ENCODE measurements at places on chromosomes 6 and 20. TPM values are rescaled to one million over a fixed set of nuclear protein-coding genes. Genes with fewer than 3 reads are reported as not detected.

DNA sequence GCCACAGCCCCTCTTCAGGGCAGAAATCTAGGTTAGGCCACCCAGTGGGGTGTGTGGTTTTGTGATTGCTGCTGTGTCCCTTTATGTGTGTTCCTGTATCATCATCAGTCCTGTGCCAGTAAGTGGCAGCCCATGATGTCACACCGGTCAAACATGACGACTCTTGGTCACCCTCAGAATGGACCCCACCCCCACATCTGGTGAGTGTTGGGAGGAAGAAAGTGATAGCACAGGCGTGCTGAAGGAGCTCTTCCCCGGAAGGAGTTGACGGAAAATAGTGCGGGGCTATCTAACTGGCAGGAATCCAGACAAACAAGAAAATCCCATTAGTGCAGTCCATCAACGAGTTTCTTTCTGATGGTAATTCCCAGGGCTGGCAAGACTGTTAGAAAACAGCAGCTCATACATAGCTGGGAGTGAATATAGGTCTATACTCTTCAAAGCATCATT, 33.4 kb upstream of the IL17A start:
- peak; percentile 24 for DNase-seq

CGAS gene
- 1.2 TPM for polyA plus RNA-seq

SIRPB1 gene
- polyA plus RNA-seq: 2.5 TPM

GRCh38 chr20:11057624-11058023, 383.8 kb upstream of the JAG1 start:
- no peak for DNase-seq

- DNase-seq: peak; percentile 11
These were observed 16.1 kb downstream of the TP53INP2 start for GRCh38 chr20:34720266-34720665.

- DNase-seq: peak; percentile 42
These were observed 15.3 kb upstream of the SULF2 start for GRCh38 chr20:47800623-47801022.

DNA sequence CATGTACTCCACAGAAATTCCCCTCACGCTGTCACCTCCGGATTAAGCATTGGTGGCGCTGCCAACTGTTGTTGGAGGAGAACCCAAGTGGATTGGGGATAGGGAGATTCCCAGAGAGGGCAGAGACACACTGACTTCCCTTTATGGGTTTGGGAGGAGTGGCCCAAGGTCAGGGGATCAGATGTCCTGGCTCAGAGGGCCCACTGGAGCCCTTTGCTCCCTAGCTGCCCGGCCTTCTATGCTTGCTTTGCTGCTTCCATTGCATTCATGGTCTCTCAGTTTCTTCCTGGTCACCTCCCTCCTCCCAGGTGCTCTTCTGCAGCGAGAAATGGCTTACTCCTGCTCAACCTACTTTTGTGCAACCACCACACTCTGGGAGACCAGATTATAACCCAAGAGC, 14.3 kb downstream of the CUL9 start:
- no peak for DNase-seq

B3GALT4 gene
- polyA plus RNA-seq: 13.7 TPM

PRRT1 gene
- 48.8 TPM for polyA plus RNA-seq

DNA sequence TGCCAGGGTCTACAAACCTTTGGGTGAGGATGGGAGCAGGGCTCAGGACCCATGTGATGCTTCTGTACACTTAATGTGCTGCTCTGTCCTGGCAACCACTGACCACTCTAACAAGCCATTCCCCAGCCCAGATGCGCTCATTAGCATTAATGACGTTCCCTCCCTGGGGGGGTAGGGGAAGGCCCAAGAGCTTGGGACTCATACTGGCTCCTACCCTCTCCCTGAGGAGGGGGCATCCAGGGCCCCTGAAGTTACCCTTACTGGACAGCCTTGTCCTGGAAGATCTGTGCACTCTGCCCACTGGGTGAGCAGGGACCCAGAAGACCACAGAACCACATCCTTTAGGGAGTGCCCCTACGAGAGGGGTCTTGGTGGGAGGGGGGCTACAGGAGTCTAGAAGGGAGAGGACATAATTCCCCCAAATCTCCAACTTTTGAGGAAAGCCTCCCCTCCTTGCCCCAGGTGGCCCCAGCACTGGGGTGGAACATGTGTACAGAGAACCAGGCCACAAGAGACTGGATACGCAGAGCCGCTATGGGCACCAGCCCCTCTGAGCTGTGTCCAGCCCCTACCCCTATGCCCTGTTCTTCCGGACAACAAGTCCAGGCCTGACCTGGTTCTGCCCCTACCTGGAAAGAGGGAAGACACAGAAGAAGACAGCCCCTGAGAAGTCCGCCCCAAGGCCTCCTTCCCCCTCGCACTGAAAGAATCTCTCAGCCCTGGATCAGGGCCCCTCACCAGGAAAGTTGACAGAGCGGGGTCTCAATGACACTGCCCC, 1.4 kb downstream of the TEAD3 start:
- no peak for DNase-seq

- DNase-seq: peak; percentile 17
These were observed 299.7 kb downstream of the PLCB1 start for GRCh38 chr20:8431538-8432434.

PGM3 gene
- polyA plus RNA-seq: 10.3 TPM

DNA sequence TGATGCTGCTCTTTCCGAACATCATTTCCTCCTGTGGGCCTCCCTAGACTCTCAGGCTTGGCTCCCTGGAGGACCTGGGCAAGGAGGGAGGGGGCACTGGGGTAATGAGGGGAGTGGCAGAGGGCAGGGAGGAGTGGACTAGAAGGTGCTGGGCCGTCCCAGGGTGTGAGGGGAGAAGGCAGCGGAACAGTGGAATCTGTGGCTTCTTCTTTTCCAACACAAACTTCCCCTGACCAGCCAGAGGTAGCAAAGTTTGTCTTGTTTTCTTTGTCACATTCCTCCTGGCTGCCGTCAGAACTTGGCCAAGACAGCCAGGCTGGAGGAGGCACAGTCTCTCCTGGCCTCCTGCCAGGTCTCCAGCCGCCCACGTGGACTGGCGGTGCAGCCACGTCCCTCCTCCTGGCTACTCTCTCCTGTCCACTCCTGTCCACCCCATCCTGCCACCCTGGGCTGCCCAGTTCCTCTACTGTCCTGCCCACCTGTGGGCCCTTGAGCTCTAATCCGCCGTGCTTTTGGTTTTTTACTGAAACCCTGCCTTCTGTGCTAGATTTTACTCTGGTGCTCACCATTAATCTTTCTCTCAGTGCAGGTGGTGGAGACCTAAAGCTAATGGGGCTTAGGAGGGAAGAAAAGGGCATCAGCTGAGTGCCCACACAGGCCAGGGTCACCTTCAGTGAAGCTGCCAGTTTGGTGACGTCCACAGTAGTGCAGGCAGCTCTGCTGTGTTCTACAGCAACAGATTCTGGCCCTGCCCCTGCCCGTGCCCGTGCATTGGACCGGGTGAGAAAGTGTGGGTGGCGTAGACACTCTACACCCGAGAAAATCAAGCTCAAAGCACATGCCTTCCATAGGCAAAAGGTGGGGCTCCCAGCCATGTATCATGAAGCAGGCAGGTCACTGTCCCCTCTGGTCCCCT, 2.8 kb upstream of the CDSN start:
- peak; percentile 54 for DNase-seq

DNA sequence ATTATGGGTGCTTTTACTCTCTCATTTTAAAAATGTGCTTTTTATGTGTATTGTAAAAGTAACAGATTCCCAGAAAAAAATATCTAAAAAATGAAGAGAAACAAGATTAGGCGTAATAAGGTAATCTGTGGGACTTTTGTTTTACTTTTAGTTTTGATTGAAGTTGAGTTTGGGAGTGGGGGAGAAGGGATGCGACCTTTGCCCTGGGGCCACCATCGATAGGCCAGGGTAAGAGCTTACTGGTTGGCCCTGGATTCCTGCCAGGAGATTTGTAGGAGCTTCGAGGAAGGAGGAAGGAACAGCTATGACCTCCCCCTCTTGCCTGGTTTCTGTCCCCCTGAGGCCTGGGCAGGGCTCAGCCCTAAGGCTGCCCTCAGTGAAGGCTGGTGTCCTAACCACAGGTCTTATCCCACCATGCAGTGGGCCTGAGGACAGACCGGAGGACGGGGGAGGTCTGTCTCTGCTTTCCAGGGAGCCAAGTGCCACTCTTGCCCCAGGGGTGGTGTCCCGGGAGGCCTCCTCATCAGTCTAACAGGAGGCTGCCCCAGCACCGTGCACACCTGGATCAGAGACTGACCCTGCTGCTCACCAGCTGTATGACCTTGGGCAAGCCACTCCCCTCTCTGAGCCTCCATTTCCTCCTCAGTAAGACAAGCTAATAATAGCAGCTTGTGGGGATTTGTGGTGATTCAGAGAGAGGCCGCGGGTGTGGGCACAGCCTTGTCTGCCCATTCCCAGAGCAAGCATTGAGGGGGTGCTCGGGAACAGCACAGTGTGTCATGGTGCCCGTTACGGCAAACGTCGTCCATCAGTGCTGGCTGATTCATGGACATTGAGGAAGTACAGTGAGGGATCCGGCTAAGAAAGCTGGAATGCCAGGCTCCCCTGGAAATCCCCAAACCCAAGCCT, 21.2 kb downstream of the TGM2 start:
- no peak for DNase-seq

DNA sequence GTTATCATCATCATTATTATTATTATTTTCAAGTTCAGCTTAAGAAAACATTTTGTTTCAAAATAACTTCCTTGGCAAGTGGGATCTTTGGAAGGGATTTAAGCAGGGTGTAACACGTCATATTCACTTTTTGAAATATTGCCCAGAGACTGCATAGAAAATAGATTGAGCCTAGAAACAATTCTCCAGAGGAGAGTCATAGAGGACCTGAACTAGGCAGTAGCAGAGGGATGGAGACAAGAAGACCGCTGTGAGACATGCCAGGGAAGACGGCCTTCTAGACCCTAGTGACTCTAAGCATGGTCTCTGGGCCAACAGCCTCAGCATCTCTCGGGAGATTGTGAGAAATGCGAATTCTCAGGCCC, 55.5 kb downstream of the EDN1 start:
- no peak for DNase-seq

GRCh38 chr6:128882560-128882959, 378 bp upstream of the LAMA2 start:
- DNase-seq: peak; percentile 1

DNA sequence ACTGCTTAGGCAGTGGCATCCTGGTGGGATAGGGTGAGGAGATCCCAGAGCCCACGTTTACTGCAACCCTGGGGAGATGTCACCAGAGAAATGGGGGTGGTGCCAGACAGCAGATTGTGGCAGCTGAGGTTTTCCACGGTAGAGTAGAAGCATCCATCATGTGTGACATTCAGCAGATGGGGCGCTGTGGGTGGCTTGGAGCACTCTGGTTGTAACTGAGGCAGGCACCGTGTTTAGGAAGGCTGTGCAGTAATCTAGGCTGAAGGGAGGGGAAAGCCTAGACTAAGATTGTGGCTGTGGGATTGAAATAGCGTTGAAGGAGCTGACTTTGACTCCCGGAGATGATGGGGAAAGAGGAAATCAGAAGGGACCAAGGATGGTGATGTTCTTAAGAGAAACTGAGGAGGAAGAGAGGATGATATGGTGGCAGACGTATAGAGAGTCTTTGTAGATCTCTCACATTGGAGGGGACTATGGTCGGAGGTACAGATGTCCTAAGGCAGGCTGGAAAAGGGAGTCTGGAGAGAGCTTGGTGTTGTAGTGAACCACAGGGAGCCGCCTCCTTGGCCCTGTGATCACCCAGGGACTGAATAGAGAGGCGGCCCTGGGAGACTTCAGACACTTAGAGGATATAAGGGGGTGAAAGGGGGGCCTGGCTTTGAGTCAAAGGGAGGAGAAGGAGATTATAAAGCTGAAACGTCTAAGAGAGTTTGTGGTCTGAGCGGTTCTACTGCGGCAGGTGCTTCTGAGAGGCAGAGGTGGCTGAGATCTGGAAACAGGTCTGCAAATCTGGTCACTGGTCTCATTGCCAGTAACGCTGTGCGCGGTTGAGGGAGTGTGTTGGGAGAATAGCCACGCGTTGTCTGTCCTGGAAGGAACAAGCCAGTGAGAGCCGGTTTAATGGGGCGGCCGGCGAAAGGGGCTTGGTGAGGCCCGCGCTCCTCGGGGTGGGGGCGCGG, 792 bp upstream of the MICA start:
- DNase-seq: peak; percentile 26

DNA sequence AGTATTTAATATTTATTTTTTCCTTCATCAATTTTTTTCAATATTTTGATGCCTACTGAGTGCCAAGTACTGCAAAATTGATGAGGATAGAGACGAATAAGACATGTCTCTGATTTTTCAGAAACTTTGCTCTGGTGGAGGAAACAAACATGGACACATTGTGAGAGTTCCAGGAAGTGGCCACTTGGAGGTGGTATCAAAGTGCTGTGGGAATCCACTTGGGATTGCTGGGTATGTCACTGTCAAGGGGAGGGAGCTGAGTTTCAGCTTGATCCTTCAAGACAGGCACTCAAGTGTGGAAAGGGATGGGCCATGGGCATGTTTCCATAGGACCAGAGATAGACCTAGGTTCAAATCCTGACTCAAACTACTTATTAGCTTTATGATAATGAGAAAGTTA, 24.5 kb upstream of the ABCC10 start:
- DNase-seq: no peak

- no peak for DNase-seq
These were observed 312.7 kb upstream of the TBX18 start for GRCh38 chr6:85077098-85077497.

DNA sequence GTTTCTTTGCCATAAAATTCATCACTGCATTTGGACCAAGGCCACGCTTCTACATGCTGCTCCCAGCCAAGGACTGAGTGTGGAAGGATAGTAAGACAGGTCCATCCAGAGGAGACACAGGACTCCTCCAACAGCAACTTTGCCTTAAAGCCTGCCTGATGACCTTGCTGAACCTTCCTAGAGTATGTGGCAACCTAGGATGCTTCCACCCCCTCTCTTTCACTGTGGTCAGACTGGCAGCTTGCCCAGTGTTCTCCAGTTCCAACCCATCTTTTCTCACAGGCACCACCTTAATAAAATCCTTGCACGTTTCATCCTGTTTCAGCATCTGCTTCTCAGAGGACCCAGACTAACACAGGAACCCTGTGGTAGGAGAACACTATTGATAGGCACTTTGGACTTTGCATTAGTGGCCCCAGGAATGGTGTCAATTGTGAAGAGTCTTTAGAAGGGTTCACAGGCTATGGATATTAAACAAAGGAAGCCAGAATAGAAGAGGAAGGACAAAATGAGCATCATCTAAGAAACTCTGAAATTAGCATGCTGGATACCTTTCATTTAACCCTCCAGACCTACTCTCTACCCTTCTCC, 2.4 kb upstream of the PKHD1 start:
- no peak for DNase-seq

- DNase-seq: no peak
These were observed 3.1 kb downstream of the CD93 start for GRCh38 chr20:23082846-23083552.

GRCh38 chr6:33276864-33277662, at the start of gene B3GALT4:
Gene B3GALT4 (plus strand): TSS chr6:33277123. CDS start chr6:33277420, 297 bp downstream.
- DNase-seq: peak; percentile 67

DNA sequence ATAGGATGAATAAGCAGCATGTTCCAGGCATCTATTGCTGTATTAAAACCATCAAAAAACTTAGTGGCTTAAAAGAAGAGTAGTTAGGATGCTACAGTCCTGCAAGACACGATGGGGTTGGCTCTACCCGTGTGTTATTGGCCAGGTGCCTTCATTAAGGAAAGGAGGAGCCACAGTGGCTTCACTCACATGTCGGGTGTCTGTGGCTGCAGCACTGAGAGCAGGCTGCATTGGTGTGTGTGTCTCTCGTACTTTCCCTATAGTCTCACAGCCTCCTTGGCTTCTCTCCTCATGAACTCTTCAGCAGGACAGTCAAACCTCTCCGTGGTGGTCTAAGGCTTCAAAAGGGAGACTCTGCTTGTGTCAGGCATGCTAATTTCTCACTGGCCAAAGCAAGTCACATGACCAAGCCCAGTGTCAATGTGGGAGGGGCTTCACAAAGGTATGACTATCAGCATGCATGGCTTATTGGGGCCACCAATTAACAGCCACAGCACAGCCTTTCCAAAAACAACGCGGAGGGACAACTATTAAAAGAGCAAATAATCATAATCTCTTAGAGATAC, 402.8 kb downstream of the KIF16B start:
- no peak for DNase-seq
